G401 (cell line): ENCODE measurements at places on chromosomes 12 and 14.
A peak's percentile ranks its signal among the peaks of the same experiment; 100 is the strongest.

DNA sequence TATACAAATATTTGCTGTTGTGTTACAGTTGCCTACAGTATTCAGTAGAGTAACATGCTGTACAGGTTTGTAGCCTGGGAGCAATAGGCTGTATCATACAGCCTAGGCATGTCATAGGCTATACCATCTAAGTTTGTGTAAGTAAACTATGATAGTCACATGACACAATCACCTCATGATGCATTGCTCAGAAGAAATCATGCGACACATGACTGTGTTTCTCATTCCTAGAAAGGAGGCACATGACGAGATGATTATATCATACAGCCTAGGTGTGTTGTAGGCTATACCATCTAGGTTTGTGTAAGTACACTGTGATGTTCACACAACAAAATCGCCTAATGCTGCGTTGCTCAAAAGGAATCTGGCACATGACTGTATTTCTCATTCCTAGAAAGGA is 31.9 kb downstream of the NOPCHAP1 start:
- DNase-seq = no peak

- no peak for DNase-seq
Observed at GRCh38 chr14:95238487-95239298, 81.0 kb downstream of the CLMN start.

DNA sequence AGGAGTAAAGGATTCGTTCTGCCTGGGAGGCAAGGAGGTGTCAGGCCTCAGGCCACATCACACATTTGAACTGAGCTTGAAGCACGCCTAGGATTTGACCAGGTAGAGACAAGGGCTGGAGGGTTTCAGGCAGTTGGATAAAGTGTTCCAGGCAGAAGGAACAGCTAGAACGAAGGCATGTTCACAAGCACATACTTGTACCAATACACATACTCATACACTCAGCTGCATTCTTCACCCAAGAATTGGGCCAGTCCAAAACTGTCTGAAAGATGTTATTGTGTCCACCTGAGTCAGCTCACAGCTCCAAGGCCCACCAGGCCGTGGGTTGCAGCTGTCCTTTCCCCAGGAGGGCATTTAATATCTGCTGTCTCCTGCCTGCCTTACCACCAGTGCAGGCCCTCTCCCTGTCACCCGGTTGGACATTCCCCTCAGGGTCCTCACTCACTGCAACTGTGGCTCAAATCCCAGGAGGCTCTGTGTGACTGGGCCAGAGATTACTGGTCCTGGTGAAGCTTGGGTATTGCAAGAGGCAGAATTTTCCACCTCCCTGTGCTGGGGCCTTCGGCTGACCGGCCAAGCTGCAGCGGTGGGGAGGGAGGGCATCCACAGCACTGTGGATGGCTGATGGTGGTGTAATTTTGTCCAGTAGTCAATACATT is 12.8 kb upstream of the AQP2 start:
- no peak for DNase-seq

GRCh38 chr14:34348592-34348991 is 113.4 kb downstream of the SPTSSA start:
- no peak for DNase-seq

GRCh38 chr14:34926552-34926951 is 51.4 kb upstream of the BAZ1A start:
- no peak for DNase-seq

- DNase-seq = peak; percentile 100
Observed at GRCh38 chr14:89349171-89350008, 67.6 kb downstream of the FOXN3 start.

DNA sequence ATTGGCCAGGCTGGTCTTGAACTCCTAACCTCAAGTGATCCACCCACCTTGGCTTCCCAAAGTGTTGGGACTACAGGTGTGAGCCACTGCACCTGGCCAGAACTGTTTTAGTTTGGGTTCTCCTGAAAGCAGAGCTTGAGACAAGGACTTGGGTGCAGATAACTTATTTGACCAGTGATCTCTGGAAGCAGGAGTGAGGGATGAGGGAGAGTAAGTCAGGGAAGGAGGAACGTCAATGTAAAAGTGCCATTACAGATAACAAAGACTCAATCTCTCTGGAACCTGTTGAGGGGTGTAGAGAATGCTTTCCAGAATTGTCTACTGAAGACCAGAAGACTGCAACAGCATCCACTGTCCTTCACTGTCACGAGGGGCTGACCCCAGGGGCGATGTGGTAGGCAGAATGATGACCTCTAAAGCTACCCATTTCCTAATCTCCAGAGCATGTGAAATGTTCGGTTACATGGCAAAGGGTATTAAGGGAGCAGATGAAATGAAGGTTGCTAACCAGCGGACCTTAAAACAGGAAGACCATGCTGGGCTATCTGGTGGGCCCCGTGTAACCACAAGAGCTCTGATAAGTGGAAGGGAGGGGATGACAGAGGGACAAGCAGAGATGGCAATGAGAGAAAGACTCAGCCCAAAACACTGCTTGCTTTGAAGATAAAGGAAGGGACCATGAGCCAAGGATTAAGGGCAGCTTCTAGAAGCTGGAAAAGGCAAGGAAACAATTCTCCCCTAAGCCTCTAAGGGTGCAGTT is 207.8 kb downstream of the RBM19 start:
- no peak for DNase-seq

- peak; percentile 44 for DNase-seq
Observed at GRCh38 chr12:19181666-19182426, 52.3 kb downstream of the PLEKHA5 start.

DNA sequence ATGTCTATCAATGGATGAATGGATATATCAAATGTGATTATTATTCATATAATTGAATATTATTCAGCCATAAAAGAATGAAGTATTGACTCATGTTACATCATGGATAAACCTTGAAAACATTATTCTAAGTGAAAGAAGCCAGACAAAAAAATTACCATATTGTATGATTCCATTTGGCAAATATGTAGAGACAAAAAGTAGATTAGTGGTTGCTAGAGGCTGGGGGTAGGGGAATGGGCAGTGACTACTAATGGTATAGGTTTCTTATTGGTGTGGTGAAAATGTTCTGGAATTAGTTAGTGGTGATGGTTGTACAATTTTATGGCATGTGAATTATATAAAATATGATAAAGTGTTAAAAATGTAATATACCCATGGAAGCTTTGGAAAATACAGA is 31.8 kb upstream of the GNS start:
- no peak for DNase-seq

GRCh38 chr14:105540811-105541210 is 14.4 kb downstream of the TMEM121 start:
- DNase-seq = no peak

DNA sequence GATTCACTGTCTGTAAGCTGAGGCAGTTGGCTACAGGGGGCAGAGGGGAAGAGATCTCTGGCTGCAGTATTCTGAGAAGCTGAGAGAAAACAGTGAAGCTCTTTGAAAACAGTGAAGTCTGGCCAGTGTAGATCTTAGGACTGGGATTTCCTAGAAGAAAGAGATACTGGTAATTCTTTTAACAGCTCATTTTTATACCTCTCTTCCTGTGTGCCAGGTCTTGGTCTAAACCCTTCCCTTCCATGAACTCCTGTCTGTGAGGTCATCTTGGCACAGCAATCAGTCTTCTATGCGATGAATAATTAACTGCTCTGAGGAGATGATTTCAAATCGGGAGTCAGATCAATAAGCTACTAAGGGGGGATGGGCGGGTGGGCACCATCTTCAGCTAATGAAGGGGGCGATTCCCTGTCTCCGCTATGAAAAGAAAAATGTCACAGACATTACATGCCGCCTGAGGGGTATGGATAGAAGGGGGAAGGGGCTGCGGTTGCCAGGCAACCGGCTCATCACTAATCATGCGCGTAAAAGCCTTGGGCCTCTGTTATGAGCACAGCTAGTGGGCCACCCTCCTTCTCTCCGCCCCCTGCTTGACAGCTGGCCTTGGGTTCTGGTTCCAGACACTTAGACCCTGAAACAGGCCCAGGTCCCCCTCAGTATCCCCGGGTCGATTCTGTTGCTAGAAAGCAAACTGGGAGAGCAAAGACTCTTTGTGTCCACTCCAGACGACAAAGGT is 75.3 kb upstream of the CEP83 start:
- no peak for DNase-seq

DNA sequence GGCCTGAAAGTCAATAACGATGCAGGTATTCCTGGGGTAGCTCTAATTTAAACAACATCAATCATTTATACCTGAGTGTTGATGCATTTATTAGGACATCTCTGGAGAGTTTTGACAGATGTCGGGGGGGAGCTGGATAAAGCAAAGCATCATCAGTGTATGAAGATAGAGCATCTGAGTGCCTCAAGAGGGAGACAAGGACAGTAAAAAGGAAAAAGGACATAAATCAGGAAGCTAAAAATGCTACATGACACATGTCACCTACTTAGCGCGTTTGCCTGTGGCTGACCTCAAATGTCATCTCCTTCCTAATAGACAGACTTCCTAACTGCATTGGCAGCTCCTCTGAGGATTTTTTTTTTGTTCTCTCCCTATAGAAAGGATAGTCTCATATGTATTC is 259.5 kb upstream of the PKP2 start:
- DNase-seq = no peak

GRCh38 chr12:104515899-104516298 is 59.2 kb downstream of the CHST11 start:
- DNase-seq = no peak

DNA sequence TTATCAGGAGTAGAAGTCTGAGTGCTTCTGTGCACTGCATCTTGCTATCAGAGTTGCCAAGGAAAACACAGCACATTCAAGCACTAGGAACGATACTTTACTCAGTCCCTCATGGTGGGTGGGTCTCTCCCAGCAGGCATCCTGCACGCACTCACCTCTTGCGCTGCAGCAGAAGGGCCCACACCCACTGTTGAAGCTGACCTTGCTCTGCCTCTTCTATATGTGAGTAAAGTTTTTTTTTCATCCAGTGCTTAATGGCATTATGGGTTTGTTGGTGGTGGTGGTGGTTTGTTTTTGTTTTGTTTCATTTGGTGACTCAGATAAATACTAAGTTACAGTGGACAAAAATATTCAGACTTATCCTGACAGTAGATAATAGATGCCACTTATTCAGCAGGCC is 348.5 kb downstream of the EGLN3 start:
- no peak for DNase-seq

DNA sequence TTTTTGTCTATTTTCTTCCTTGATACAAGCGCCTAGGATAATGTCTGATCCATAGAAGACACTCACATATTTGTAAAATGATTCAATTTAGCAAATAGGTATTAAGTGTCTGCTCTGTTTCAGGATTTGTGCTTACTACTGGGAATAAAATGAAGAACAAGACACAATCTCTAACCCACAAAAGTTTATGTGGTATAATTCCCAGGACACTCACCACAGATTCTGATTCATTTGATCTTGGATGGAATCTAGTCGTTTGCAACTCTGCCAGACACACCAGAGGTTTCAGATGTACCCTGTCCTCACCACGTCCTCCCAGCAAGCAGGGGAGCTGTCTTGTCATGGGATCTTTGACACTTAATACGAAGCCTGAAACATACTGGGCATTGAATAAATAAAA is 208.3 kb downstream of the LRIG3 start:
- no peak for DNase-seq

DNA sequence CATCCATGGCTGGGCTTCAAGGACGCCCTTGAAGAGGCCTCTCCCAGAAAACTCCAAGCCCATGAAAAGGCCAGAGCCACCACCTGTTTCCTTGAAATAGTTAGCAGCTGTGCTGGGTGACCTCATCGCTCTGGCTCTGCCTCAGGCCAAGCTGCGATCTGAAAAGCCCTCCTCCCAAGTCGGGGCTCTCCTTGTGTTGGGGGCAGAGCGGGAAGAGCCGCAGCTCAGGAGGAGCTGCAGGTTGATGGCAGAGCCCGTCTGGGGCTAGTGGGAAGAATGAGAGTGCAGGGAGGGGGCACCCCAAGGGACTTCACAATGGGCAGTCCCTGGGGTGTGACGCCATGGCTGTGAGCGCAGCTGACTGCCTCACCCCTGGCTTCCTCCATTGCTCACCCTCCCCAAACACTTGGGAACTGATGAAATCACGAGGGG is 50.0 kb upstream of the STON2 start:
- DNase-seq = no peak

DNA sequence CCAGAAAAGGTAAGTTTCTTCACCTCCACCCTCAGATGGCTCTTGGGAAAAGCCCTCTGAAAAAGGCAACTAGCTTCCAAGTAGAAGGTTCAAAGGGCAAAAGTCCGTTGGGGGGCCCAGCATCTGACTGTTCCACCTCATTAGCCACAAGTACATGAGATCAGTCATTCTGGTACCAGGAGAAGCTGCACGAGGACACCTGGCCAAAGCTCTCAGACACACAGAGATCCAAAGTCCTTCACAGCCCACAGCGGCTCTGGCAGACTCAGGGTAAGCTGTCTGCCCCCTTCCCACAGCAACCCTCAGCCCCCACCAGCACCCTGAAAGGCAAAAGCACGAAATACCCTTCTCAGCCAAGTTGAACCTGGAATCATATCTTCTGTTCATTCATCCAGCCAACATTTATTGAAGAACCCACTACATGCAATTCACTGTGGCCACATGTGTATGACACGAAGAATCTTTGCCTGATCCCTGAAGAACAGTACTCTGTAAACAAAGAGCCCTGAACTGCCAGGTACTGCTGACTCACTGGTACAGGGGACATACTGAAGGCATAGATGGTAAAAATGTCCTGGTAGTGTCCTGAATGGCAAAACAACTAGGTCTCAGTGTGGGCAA is 19.0 kb downstream of the SLC7A7 start:
- no peak for DNase-seq

GRCh38 chr14:35829449-35829848 is 3.3 kb downstream of the BRMS1L start:
- no peak for DNase-seq

- no peak for DNase-seq
Observed at GRCh38 chr14:52303236-52303635, 10.9 kb upstream of the PTGER2 start.

- DNase-seq = peak; percentile 73
Observed at GRCh38 chr12:40655451-40655850, 36.8 kb upstream of the CNTN1 start.

DNA sequence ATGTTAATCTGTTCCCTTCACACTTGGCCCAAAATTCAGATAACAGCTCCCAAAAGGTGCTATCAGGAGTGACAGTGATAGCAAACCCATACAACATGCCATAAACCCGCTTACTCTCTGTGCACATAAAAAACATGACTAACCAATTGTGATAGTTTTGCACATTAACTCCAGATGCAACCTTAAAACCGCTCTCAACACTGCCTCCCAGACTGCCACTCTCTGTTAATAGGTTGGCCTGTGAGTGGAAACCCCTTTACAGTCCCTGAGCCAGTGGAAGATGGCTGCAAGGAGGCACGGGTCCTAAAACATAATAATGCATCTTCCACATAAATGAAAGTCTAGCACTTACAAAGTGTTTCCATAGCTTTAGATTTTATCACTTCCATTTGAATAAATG is 12.0 kb upstream of the TMTC1 start:
- DNase-seq = no peak

- no peak for DNase-seq
Observed at GRCh38 chr12:130608132-130608531, 108.0 kb downstream of the RIMBP2 start.

- no peak for DNase-seq
Observed at GRCh38 chr14:28653521-28653920, 113.1 kb upstream of the FOXG1 start.

GRCh38 chr12:21655591-21655990 is 2.1 kb downstream of the LDHB start:
- no peak for DNase-seq
